ENCODE measurements at places on chromosomes 2 and 18.

- H3K4me1 ChIP-seq: no peaks in the 10 kb centered on the region
- peaks cover 10% of the 10 kb centered on the region for H3K27me3 ChIP-seq
- H3K36me3 ChIP-seq: no peaks in the 10 kb centered on the region
- H3K27ac ChIP-seq: no peak overlapping the region
- H3K4me3 ChIP-seq: no peak overlapping the region
Observed at GRCh38 chr2:127670957-127671290, 4.4 kb downstream of the LIMS2 start.

GRCh38 chr2:209424199-209424701, 403 bp downstream of the MAP2 start:
- no peaks in the 10 kb centered on the region for H3K27me3 ChIP-seq
- H3K4me3 ChIP-seq: peak overlapping the region; percentile 25
- peaks cover 3% of the 10 kb centered on the region for H3K4me1 ChIP-seq
- no peaks in the 10 kb centered on the region for H3K36me3 ChIP-seq
- no peak for DNase-seq

DNA sequence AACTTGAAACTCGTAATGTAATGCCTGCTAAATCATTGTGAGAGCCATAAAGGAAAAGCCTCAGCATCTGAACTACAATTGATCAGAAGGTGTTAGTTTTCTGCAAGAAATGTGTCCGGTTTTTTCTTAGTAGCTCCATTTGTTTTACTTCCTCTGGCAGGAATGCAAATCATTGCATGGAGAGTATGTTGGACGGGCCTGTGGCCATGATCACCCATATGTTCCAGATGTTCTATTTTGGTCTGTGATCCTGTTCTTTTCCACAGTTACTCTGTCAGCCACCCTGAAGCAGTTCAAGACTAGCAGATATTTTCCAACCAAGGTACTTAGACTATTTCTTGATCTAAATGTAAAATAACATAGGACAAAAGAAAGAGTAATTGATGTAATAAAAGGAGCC, 126.6 kb downstream of the DPP4 start:
- no peaks in the 10 kb centered on the region for H3K27me3 ChIP-seq
- H3K4me3 ChIP-seq: no peak overlapping the region
- no peak for DNase-seq
- no peak overlapping the region for H3K27ac ChIP-seq
- no peaks in the 10 kb centered on the region for H3K36me3 ChIP-seq

DNA sequence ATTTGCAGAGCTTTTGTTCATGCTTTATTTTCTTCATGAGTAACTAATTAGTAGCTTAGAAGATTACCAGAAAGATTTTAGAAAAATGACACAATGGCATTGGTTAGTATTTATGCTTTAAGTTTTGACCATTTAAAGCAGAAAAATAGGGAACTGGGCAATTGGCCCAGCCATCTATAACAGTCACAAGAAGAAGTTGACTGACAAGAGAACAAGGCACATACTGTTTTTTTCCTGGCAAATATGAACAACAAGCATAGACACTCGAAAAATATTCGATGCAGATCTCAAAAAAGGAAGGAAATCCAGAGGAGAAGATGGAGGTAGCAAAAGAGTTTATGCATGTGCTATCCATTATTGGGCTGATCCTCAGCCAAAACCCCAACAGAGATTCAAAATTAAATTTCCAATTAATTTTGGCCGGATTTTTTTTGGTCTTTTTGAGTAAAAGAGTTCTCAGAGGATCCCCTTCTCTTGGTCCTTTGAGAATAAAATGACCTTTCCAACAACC, 200.8 kb upstream of the SLC35G4 start:
- no peak overlapping the region for H3K4me3 ChIP-seq
- no peak for DNase-seq
- no peaks in the 10 kb centered on the region for H3K36me3 ChIP-seq
- H3K27ac ChIP-seq: no peak overlapping the region

- no peak overlapping the region for H3K27ac ChIP-seq
- no peak for DNase-seq
- no peak overlapping the region for H3K4me3 ChIP-seq
- no peaks in the 10 kb centered on the region for H3K36me3 ChIP-seq
- H3K4me1 ChIP-seq: no peaks in the 10 kb centered on the region
- H3K27me3 ChIP-seq: no peaks in the 10 kb centered on the region
Observed at GRCh38 chr18:45083226-45083855, 402.7 kb downstream of the SETBP1 start.

- no peak overlapping the region for H3K4me3 ChIP-seq
- H3K4me1 ChIP-seq: no peaks in the 10 kb centered on the region
- DNase-seq: no peak
- H3K27me3 ChIP-seq: no peaks in the 10 kb centered on the region
- H3K27ac ChIP-seq: no peak overlapping the region
Observed at GRCh38 chr2:15303874-15304273, 257.3 kb downstream of the NBAS start.

- H3K4me1 ChIP-seq: no peaks in the 10 kb centered on the region
Observed at GRCh38 chr2:158889135-158889853, 79.1 kb upstream of the TANC1 start.

DNA sequence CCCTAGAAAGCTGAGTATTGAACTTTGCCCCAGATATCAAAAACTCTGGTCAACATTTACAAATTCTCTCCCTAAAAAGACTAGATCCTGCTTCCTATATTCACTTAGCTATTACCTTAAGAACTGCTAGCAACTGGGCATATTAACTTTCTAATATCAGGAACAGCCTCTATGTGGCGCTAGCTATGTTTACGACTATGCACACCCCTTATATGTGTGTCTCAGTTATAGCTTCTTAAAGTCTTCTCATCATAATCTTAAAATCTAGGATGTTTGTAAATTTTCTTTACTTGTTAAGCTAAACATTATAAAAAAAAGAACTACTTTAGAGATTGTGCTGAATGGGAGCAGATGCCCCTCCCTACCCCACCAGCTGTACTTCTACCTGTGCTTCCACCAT, 1.7 kb upstream of the STAMBP start:
- no peak for DNase-seq
- H3K4me3 ChIP-seq: no peak overlapping the region
- peaks cover 12% of the 10 kb centered on the region for H3K4me1 ChIP-seq
- H3K36me3 ChIP-seq: no peaks in the 10 kb centered on the region
- no peak overlapping the region for H3K27ac ChIP-seq

GRCh38 chr2:71129902-71130151, 202 bp downstream of the MCEE start:
- DNase-seq: peak; percentile 17
- H3K4me1 ChIP-seq: peaks cover 5% of the 10 kb centered on the region
- peaks cover under 1% of the 10 kb centered on the region for H3K36me3 ChIP-seq
- no peaks in the 10 kb centered on the region for H3K27me3 ChIP-seq
- peak overlapping the region; percentile 93 for H3K4me3 ChIP-seq

GRCh38 chr2:232530626-232531260, 4.8 kb downstream of the CHRND start:
- no peak overlapping the region for H3K27ac ChIP-seq
- no peaks in the 10 kb centered on the region for H3K27me3 ChIP-seq
- no peak for DNase-seq
- H3K4me1 ChIP-seq: no peaks in the 10 kb centered on the region

DNA sequence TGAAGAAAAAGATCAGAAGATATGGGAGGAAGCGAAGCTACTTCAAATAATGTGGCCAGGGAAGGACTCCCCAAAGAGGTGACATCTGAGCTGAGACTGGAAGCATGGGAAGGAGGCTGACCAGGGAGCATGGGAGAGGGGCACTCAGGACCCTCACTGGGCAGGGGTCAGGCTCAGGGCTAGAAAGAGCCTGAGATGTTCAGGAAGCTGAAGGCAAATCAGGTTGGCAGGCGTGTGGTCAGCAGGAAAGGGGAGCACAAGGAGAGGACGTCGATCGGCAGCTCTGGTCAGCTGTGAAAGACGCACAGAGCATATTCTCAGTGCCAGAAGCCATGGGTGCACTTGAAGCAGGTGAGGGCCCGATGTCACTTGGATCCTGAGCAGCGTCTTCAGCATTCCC, 38.2 kb upstream of the KLHL29 start:
- H3K4me1 ChIP-seq: peaks cover 12% of the 10 kb centered on the region
- no peak overlapping the region for H3K27ac ChIP-seq
- DNase-seq: no peak
- no peaks in the 10 kb centered on the region for H3K27me3 ChIP-seq

DNA sequence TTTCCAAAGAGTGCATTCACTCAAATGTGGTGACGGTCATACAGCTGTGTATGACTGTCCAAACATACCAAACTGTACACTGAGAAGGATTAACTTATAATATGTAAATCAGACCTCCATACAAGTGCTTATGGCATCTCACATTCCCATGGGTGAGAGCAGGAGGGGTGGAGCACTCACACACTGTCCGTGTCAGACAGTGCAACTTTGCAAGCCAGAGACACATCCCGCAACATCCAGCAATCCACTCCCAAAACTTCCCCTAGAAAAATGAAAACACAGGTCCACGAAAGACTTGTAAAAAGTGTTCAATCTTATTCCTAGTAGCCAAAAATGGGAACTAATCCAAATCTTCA, 36.4 kb downstream of the FAM168B start:
- no peak overlapping the region for H3K4me3 ChIP-seq
- no peaks in the 10 kb centered on the region for H3K4me1 ChIP-seq
- H3K27ac ChIP-seq: no peak overlapping the region
- peaks cover 26% of the 10 kb centered on the region for H3K36me3 ChIP-seq

- no peaks in the 10 kb centered on the region for H3K4me1 ChIP-seq
- no peak overlapping the region for H3K27ac ChIP-seq
- no peak for DNase-seq
- H3K4me3 ChIP-seq: no peak overlapping the region
Observed at GRCh38 chr18:60182223-60182622, 190.4 kb downstream of the MC4R start.

Measured in GM12878 (cell line).